ENCODE measurements at places on chromosomes 3 and 15. TPM values are rescaled to one million over a fixed set of nuclear protein-coding genes. Genes with fewer than 3 reads are reported as not detected.

- DNase-seq: no peak
Observed at GRCh38 chr15:39553947-39554693, 26.8 kb upstream of the THBS1 start.

- DNase-seq: no peak
Observed at GRCh38 chr3:20421-20820, 176.1 kb upstream of the CHL1 start.

DNA sequence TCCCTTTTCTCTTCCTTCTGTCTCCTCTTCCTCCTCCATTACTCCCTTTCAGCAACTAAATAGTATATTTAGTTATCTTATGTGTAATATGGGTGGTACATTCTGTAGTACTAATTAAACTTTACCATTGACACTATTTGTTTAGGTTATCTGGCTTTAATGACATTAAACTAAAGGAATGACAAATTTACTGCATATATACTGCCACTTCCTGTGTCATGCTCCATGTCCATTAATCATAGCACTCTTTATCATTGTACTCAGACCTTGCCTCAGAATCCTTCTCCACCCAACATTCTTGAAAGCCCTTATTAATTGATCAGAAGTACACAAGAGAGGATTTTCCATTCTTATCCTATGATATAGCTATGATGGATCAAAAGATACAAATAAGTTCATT, 244.2 kb downstream of the NAALADL2 start:
- no peak for DNase-seq

DNA sequence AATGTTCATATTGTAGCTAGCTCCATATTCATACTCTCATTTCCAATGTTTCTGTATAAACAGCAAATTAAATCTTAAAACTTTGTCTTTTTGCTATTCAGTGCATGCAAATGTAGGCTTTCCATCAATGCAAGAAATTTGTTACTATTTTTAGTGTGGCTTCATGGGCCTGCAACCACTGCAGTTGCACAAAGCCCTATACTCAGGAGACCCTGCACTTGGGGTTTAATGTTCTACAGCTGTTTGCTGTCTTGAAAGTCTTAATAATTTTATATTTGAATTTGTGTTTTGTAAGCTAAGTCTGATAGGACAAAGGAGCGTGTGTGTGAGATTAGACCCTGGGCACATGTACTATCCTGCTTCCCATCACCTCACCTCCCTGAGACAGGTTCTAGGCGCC, 9.6 kb downstream of the PYDC2 start:
- no peak for DNase-seq

- peak; percentile 45 for DNase-seq
Observed at GRCh38 chr3:127206611-127207516, 13.9 kb downstream of the PRR23E start.

GRCh38 chr3:158830391-158830790, 28.5 kb downstream of the MFSD1 start:
- DNase-seq: no peak

- DNase-seq: no peak
Observed at GRCh38 chr15:91142106-91142744, 42.2 kb downstream of the SV2B start.

DNA sequence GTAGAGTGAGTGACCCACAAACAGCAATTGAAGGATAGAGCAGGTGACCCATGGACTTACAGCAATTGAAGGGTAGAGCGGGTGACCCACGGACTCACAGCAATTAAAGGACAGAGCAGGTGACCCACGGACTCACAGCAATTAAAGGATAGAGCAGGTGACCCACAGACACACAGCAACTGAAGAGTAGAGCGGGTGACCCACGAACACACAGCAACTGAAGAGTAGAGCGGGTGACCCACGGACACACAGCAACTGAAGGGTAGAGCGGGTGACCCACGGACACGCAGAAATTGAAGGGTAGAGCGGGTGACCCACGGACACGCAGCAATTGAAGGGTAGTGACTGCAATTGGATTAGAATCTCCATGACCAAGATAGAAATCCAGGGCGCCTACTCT, 9.8 kb upstream of the TNK2 start:
- peak; percentile 60 for DNase-seq

- DNase-seq: no peak
Observed at GRCh38 chr15:78405336-78405924, 32.6 kb upstream of the IREB2 start.

The BHLHE40 gene
- 93.0 TPM for total RNA-seq

The GOLGA8H gene
- not detected for total RNA-seq
